ENCODE measurements at places on chromosomes 7 and 10.

GRCh38 chr10:124716369-124716768 lies 27.8 kb downstream of the FAM53B start:
- DNase-seq, result no peak

- no peak for DNase-seq
Measured at GRCh38 chr7:36430186-36430585, 40.5 kb downstream of the ANLN start.

- DNase-seq, result no peak
Measured at GRCh38 chr10:104650072-104650471, 9.0 kb downstream of the SORCS3 start.

DNA sequence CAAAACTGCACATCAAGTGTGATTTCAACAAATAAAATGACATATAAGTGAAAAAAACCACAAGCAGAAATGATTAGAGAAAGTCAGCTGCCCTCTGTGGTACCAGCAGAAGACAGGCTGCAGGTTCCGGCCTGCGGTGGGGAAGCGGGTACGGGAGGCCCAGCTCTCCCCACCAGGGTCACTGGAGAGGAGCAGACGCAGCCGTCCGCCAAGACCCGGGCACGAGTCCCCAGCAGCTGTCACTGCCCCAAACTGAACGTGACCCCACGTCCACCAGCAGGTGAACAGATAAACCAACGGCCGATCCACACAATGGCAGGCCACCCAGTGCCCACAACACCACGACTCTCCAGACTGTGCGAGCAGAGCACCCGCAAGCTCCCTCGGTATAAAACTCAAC lies 16.1 kb upstream of the MICALL2 start:
- DNase-seq, result no peak

DNA sequence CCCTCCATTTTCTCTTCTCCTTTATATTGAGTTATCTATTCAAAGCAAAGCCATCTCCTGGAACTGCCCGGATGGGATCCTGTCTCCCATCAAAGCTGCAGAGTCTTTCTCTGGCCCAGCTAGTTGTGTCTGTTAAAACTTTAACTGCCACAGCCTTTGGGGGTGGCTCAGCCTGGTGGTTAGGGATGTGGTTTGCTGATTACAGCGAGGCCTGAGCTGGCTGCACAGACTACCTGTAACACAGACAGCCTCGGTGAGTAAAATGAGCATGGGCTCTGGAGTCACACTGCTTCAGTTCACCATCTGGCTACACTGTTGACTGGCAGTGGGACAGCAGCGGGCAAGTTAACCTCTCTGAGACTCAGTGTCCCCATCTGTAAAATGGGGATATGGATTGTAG lies 18.4 kb upstream of the HABP2 start:
- DNase-seq, result no peak

- peak; percentile 18 for DNase-seq
Measured at GRCh38 chr7:50812841-50813475, 30.3 kb upstream of the GRB10 start.

DNA sequence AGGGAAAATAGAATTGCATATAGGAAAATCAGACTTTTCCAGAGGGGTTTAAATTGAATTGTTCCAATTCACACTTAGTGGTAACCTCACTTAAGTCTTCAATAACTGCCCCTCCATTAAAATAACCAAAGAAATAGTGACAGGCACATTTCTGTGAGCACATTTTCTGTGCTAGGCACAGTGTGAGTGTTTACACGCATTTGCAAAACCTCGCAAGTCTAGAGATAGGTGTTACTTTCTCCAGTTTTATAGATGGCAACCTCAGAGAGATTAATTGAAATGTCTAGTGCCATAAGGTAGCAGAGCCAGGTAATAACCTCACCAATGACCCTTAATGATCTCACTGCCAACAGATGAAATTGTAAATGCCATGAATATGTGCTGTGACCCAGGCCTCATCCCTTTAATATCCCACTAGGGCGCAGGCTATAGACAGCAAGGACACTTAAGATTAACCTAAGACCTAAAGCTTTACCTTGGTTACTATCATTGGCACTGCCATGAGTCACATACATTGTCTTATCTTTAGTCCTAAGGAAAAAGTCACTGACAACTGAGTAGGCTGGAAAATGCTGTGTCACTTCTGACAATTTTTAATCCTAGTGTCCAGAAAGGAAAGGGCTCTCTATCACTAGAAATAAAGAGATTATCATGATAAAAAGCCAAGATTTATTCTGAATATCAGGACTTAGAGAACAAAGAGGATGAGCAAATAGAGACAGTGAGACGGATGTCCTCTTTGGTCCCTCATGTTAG lies 187.8 kb downstream of the PPP1R17 start:
- DNase-seq, result no peak

DNA sequence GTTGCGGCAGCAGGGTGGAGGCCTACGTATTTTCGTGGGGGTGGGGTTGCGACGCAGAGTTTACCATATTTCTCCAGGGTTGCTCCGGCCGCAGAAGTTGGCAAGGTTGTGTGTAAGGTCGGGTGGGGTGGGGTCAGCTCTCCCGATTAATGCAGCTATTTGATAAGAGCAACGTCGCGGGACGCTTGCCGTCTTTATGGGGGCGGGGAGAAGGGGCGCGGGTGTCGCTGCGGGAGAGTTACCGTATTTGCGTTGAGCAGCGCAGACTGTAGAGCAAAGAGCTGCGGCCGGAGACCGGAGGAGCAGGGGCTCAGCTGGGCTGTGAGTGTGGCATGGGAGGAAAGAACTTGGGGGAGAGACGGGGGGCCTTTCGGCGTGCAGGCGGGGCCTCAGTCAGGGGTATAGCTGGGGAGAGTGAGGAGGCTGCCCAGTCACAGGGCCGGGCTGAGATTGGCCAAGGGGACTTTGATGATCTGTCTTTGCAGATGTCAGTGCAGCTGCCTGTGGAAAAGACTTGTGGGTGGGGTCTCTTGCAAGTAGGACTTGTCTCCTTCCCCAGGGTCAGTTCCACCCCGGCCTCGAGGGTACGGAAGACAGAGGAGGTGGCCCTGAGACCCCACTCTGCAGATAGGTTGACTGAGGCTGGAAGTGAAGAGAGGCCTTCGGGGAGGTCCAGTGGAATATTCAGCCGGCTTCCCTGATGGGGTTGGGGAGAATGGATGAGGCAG lies 26.6 kb downstream of the ZNF775 start:
- no peak for DNase-seq

GRCh38 chr7:25852939-25853271 lies 299.1 kb upstream of the NFE2L3 start:
- DNase-seq, result no peak

DNA sequence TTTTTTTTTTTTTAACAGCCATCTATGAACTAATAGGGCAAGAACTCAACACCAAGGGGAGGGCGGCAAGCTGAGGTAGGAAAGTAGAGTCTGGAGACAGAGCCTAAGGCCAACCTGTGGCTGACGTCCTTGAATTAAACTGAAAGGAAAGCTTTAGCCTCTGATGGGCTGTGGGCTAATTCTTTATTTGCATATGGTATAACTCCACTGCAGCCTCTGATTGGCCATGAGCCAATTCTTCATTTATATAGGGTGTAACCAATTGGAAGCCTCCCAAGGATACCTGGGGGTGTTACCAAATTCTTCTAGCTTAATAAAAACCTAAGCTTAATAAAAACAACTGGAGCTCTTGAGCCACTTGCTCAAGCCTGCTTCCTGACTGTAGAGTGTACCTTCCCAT lies 10.3 kb downstream of the TYW1 start:
- no peak for DNase-seq

GRCh38 chr10:124647421-124648130 lies 96.6 kb downstream of the FAM53B start:
- DNase-seq, result peak; percentile 13

- DNase-seq, result no peak
Measured at GRCh38 chr10:124649214-124649613, 95.0 kb downstream of the FAM53B start.

GRCh38 chr7:22937946-22938345 lies 76.0 kb downstream of the HYCC1 start:
- no peak for DNase-seq

- no peak for DNase-seq
Measured at GRCh38 chr7:132991615-132992587, 90.0 kb downstream of the CHCHD3 start.

GRCh38 chr7:106957766-106958165 lies 86.7 kb upstream of the PRKAR2B start:
- DNase-seq, result no peak

DNA sequence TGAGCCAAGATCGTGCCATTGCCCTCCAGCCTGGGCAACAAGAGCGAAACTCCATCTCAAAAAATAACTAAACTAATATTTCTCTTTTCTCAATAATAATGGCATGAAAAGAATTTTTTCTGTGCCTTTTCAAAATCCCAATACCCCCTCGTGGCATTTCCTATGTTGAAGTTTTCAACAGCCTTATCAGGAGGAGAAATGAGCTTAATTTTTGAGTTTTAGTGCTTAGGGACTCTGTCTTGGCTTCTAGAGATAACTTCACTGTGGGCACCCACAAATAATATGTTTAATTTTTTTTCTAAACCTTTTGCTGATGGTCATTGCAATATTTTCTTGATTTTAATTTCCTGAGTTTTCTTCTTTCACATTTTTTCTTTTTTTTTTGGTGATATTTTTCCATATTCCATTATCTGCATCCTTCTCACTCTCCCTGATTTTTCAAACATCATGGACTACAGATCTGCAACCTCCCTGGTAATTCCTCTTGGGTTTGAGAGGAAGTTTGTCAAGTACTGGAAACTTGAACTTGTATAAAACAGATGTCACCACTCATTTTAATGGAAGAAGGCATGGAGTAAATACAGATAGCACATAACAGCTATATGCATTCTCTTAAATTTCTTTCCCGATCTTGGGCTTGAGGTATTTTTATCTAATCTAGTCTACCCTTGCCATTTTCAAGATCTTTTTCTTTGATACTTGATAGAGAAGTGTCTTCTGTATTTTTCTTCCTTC lies 84.0 kb downstream of the KAT6B start:
- no peak for DNase-seq

GRCh38 chr10:132575320-132576201 lies 38.0 kb downstream of the INPP5A start:
- DNase-seq, result no peak

DNA sequence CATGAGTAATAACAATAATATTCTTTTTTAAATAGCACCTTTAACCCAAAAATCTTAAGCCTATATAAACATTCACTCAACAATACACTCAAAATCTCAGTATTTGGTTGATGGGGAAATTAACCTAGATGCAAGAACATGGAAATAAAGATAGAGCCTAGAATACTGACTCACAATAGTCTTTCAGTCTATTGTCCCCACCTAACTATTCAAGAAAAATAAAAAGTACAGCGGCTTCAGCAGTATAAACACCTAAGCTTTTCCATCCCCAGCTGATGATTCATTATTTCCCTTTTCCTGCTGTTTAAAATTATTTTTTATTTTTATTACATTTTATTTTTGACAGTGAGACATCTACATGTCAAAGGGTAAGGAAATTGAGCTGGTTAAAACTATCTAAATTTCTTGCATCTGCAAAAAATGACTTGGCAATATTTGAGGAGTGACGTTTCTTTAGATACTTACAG lies 201.4 kb downstream of the FZD1 start:
- DNase-seq, result no peak

DNA sequence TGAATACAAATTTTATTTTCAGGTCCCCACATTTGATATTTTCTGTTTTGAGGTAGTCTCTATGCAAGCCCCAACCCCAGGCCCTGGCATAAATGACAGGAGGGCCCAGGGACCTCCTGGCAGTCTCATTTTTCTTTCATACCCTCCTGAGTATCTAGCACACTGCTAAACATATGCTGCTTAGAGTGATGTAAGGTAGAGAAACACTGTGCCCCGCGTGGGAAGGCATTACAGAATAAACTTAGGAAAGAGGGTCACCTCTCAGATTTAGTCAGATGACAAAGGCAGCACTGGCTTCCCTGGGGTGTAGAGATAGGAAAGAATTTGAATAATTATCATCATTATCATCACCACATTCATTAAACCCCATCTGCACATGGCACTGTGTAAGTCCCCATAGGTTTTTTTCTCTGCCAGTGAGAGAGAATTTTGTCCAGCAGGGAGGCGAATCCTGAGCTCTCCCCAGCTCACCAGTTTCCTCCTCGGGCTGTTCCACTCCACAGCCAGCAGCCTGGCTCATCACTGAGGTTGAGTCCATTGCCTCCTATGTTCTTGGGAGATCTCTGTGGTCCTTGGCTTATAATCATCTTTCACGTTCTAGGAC lies 507.3 kb upstream of the GALNT17 start:
- DNase-seq, result no peak

GRCh38 chr10:133422223-133422806 lies 2.1 kb downstream of the SPRN start:
- DNase-seq, result no peak

DNA sequence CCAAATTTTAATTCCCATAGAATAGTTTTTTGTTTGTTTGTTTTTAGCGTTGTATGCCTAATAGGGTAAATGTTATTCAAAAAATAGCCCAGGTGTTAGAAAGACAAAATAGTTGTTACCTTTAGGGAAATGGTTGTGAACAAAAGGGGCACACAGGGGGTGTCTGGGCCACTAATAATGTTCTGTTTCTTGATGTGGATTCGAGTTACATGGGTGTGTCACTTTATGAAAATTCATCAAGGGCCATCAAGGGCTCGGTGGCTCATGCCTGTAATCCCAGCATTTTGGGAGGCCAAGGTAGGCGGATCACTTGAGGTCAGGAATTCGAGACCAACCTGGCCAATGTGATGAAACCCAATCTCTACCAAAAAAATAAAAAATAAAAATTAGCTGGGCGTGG lies 531.8 kb upstream of the C7orf33 start:
- no peak for DNase-seq

DNA sequence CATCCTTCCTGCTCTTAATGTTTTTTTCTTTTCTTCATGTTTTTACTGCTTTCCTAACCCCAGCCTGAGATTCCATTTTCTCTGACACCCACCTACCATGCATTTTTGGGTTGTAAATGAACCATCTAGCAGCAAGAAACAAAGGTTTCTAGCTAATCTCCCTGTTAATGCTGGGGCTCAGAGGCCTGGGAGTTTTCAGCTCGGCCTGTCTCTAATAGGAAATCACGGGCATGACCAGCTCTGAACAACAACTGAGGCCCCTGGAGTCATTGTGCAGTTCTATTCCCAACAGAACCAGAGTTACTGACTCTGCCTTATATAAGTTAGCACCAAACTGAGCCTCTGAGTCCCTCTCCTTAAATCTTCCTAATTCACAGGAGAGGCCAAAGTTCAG lies 134.8 kb downstream of the CFAP58 start:
- DNase-seq, result no peak

Data from SHP77 treated with DMSO at 0.1 percent for 48 hours (cell line).